Jurkat, Clone E6-1 (cell line): ENCODE measurements at places on chromosomes 12 and 14.
A peak's percentile ranks its signal among the peaks of the same experiment; 100 is the strongest.

DNA sequence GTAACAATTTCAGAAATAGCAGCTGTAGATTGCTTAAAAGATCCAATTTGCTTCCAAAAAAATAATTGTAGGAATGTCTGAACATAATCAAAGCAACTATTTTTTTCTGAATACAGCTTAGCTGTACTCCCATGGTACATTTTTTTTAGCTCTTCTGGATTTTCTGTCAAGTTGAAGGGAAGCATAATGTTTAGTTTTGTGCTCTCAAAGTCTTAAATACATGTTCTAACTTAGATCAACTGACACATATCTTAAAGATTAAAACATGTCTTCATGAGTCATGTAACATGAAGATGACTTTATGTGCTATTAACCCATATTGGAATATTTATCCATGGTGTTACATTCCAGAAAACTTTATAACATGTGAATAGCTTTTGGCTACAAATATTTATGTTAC lies 255.7 kb downstream of the BTG1 start:
- no peak for DNase-seq

GRCh38 chr12:6965026-6965661 lies 5.3 kb downstream of the PHB2 start:
- peak; percentile 82 for DNase-seq

GRCh38 chr12:120620624-120621023 lies 19.8 kb upstream of the CABP1 start:
- DNase-seq: no peak

DNA sequence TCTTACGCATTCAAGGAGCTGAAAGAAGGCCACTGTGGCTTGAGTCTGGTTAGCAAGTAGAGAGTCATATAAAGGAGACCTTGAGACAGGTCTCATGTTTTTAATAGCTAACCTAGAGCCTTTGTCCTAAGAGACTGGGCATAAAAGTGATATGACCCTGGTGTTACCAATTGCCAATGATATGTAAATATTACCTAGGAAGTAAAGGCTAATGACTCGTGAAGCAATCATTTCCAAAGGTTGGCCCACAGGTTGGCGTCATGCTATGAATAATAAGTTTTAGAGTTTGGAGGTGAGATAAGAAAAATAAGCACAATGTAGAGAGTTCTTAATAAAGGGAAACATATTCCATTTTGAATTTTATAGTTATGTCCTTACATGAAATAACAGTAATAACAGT lies 116.6 kb upstream of the PLEKHA5 start:
- DNase-seq: no peak

DNA sequence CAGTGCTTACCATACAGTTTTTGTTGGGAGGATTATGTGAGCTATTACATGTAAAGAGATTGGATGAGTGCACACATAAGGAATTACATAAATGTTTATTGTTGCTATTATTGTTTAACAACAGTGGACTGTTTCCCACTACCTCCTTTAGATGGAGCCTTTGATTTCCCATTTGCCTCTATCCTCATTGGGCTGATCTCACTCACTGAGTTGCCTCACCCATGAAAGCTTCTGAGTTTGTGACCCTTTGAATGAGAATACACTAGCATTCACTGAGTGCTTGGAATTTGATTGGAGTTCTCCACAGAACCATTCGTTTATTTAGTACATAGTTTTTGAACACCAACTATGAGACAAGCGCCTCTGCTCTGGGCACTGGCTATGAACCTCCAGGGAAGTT lies 121.0 kb downstream of the HELB start:
- no peak for DNase-seq

GRCh38 chr12:56046027-56046780 lies 4.5 kb downstream of the RPS26 start:
- DNase-seq: no peak

DNA sequence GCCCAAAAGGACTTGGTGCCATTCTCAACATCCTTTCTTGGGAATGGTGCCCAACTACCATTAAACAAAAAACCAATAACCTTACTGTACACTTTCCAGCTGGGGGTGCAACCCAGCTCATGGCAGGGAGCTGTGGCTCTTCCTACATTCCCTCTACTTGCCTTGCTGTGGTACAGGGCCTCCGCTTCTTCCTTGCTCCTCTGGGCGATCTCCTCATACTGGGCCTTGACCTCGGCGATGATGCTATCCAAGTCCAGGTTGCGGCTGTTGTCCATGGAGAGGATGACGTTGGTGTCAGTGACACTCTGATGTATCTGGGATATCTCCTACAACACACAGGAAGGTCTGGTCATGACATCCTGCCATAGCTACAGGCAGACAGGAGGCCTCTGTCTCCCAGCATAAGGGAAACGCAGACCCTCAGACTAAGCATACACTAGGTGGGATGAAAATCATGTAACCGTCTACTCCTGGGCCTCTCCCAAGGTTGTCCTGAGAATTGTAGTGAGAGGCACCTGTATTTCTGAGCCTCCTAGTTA lies 3.9 kb downstream of the KRT2 start:
- DNase-seq: no peak

DNA sequence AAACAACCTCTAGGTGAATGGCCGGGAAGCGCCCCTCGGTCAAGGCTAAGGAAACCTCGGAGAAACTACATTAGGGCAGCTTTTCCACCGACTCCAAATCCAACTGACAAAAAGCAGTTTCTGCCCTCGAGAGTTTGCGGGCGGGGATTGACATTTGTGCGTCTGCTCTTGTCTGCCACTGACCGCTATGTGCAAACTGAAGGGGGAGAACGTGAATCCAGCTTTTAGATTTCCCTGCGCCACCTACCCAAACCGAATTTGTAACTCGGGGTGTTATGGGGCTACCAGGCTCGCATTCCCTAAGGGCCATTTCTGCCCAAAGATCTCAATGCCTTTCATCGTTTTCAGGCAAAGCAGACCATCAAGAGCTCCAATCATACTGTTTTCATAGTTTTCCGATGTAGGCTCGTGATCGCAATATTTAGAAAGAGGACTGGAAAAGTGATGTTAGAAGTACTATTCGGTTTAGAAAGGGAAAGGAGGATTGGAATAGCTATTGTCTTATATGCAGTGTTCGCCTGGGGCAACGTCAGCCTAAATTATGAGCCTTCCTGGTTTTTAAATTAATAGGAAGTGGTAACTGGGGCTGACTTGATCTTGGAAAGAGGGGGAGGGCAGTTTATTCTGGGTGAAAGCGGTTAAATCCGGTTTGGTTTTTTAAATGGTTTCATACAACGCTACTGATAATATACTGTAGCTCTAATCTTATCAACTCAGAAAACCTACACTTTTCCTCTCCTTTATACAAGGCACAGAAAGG lies 45.4 kb downstream of the BCAT1 start:
- no peak for DNase-seq

- no peak for DNase-seq
Measured at GRCh38 chr12:47744005-47744651, 14.6 kb downstream of the RAPGEF3 start.

DNA sequence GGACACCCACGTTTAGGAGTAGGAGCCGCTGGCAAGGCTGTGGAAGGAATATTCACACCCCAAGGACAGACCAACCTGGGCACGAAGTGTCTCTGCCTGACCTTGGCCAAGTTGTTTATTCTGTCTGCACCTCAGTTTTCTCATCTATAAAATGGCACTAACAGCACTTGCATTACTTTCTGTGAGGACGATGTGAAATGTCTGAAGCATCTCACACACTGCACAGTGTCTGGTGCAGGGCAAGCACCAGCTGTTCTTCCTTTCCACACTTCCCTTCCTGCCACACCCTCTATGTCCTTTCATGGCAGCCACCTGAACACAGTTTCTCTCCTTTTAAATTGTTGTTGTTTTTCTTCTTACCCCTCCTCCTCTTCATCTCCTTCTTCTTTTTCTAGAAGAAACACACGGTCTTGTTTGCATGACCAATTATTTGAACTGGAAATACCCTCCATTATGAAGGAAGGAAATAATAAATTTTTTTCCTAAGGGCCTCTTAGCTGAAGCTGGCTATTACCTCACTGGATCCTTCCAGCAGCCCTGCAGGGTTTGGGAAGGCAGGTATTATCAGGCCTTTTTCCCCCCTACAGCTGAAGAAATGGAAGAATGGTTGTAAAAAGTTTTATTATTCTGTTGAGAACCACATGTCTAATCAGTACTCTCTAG lies 42.9 kb upstream of the ATP23 start:
- DNase-seq: peak; percentile 52

- no peak for DNase-seq
Measured at GRCh38 chr12:54285150-54286041, 4.9 kb downstream of the HNRNPA1 start.
